ENCODE measurements at places on chromosomes 2 and 18.

GRCh38 chr2:200212862-200213425 lies 93.5 kb upstream of the SPATS2L start:
- no peak for DNase-seq

GRCh38 chr18:75607701-75608100 lies 180.2 kb upstream of the SMIM21 start:
- no peak for DNase-seq

- DNase-seq: no peak
These were observed 121.0 kb upstream of the XPO1 start for GRCh38 chr2:61658841-61659780.

DNA sequence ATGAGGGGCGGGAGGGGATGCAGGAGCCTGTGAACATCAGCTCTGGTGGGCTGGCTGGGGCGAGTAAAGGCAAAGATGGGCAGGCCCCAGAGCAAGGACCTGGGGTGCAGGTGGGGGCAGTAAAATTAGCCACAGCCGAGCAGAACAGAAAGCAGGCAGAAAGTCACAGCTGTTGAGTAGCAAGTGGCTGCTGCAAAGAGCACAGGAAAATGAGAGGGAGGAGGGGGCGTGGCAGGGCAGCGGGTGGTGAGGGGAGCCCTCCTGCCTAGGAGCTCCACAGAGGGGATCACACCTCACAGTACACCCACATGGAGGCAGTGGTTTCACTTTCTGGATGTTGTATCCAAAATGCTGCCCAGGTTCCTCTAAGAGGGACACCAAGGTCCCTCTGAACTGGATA lies 79.6 kb downstream of the LBH start:
- no peak for DNase-seq

DNA sequence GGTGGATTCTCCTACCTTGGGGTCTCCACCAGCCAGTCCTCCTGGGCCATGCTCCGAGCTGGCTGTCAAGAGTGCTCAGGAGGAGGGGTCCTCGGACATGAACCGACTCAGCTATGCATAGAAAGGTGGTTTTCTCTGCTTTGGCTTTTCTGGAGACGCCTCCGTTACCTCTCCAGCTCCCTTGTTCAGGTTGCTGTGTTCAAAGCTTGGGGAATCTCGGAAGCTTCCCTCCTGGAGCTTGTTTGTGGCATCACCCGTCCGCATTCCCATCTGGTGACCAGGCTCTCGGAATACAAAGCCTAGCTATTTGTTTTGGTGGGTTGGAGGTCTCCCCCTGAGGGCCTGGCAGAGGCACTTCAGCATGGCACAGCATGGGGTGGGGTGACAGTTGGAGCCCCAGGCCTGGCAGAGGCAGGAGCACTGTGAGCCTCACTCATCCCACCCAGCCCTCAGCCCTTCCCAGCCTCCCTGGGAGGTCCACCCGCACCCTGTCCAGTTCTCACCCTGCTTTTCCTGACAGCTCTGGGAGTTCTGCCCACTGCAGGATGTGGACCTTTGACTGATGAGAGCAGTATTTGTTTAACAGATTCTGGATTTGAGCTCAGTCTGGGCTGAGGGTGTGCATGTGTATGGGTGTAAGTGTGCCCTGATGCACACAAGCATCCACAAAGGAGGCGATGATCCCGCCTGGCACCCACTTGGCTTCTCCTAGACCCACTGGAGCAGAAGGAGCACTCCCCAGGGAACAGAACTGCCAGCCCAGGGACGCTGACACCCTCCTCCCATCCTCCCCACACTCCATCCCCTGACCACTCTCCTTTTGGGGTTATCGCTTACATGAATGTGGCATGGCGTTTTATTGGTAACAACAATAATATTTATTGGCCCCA lies 107.3 kb upstream of the HS6ST1 start:
- DNase-seq: no peak

DNA sequence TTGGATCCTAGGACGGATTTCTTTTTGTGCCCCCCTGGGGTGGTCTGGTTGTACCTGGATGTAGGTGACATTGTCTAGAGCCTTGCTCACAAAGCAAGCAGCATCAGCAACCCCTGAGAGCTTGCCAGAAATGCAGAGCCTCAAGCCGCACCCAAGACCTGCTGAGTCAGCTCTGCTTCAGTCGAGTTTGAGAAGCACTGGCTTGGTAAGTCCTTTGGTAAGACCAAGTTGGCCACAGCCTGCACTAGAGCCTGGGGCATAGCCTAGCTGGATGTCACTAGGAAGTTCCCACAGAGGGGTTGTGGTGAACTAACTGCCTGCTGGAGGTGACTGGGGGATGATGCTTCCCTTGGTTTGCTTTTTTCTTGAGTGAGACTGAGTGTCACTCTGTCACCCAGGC lies 6.2 kb downstream of the ABCG5 start:
- DNase-seq: no peak

- no peak for DNase-seq
These were observed 1.1 kb downstream of the AGFG1 start for GRCh38 chr2:227473122-227473461.

DNA sequence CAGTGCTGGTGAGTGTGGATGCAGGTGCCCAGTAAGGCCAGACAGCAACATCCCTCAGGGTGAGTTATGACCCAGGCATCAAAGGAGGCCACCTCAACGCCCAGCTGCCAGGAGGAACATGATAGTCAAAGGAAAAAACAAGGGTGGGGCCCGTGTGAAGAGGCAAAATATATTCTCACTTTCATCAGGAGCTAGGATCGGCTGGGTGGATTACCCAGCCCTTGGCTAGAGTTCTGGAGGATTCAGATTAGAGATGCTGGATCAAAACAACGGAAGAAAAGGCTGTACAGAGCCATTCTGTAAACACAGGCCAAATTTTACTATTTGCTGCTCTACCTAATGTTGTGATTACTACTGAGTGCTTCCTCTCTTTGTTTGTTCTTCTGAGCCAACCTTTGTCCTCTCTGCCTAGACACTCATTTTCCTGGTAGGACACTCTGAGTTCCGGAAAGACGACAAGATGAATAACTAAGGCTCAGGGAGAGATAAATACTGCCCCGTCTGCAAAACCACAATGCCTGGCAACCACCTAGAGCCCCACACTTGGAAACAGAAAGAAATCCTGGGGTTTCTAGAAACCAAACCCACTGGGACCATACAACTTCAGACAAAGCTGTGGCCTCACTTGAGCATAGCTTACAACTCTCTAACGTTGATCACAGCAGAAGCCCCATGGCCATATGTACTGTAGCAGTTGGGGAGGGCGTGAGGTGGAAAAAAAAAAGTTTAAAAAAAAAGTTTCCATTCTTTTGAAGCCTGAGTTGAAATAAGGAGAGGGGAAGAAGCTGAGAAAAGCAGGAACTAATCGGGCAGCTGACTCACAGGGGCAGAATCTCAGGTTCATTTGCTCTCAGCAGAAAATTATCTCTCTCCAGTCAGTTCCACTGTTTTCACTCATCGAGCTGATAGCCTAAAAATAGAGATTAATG lies 17.8 kb upstream of the PMAIP1 start:
- DNase-seq: peak; percentile 42

GRCh38 chr2:20419007-20419576 lies 27.8 kb upstream of the RHOB start:
- no peak for DNase-seq

DNA sequence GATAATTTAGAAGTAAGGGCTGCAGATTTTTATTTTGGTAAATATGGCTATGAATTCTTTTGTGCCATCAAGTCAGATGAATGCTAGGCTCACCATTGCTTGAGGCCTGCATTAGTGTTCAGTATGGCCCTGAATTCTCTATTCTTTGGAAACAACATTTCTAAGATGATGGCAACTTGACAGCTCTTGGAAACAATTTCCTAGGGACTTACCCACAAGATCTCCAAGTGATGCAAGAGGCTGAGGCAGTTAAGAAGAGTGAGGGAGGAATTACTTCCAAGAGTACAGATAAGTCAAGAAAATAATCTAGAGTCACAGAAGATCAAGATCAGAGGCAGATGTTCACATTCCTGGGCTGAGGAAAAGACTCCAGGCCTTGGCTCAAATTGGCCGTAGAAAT lies 129.1 kb downstream of the NRP2 start:
- no peak for DNase-seq

- no peak for DNase-seq
These were observed 20.2 kb downstream of the DAW1 start for GRCh38 chr2:227891673-227892072.
